SJCRH30 (cell line): ENCODE measurements at places on chromosomes 1 and 21. TPM values are rescaled to one million over a fixed set of nuclear protein-coding genes. Genes with fewer than 3 reads are reported as not detected.

DNA sequence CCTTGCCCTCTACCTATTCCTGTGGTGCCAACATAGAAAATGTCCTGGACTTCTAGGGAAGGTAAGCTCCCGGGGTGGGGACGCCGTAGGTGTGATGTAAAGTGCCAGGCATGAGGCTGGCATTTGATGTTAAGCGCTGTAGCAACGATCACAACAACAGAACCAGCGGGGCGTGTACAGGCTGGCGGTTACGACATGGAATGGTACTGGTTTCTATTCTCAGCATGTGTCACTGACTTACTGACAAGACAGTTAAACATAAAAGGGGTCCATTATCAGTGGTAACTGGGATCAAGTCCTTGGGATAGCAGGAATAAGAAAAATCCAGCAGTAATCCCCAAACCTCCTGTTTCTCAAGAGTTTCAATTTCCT is 58.9 kb downstream of the TGFBR3 start:
- no peak for DNase-seq

GRCh38 chr1:23216771-23217420 is 406 bp downstream of the HTR1D start:
- DNase-seq, result no peak

GRCh38 chr1:30052178-30052577 is 671.2 kb downstream of the MATN1 start:
- no peak for DNase-seq

- DNase-seq, result no peak
Measured at GRCh38 chr1:233868461-233868860, 36.0 kb upstream of the SLC35F3 start.

The LCE2C gene
- total RNA-seq, result not detected in 2 replicates

The LDLRAD1 gene
- total RNA-seq, result not detected in 2 replicates

The AK4 gene
- total RNA-seq, result 54.5 and 57.2 TPM in 2 replicates
